ENCODE measurements at places on chromosomes 7 and 10.

- DNase-seq = no peak
Observed at GRCh38 chr7:144391823-144392255, 11.7 kb downstream of the NOBOX start.

DNA sequence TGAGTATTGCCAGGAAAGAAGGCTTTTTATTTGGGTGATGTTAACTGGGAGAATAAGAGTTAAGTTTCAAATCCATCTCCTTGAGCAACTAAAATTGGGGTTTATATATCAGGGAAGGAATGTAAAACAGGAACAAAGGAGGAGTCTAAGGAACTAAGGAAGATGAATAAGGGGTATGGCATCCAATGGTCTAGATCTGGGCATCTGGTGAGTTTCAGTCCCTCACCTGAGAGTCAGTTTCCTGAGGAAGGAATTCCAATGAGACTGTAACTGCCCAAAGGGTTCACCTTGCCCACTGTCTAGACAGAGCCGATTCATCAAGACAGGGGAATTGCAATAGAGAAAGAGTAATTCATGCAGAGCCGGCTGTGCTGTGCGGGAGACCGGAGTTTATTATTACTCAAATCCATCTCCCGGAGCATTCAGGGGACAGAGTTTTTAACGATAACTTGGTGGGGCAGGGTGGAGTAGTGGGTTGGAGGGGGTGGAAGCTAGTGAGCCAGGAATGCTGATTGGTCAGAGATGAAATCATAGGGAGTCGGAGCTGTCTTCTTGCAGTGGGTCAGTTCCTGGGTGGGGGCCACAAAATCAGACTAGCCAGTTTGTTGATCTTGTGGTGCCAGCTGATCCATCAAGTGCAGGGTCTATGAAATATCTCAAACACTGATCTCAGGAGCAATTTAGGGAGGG, 188.3 kb upstream of the STK17A start:
- no peak for DNase-seq

- no peak for DNase-seq
Observed at GRCh38 chr7:127815631-127816145, 163.7 kb downstream of the SND1 start.

- DNase-seq = no peak
Observed at GRCh38 chr7:103521937-103522336, 75.9 kb upstream of the SLC26A5 start.

DNA sequence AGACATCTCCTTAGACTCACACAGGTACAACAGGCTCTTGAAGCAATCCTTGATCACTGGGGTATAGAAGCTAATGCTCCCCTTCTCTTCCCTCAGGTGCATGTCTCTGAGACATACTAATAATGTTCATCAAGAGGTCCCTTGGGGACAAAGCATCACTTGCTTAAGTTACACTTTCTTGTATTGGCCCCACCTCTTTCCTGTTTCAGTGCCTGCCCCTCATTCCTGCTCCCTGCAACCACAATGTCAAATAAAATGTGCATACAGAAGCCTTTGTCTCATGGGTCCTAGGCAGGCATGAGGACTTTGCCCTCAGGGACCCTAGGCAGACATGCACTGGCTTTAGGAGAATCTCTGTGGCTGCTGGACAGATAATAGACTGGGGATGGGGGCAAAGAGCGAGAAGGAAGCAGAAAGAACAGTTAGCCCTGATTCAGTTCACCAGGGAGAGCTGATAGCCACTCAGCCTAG, 175.0 kb upstream of the NPY start:
- no peak for DNase-seq

DNA sequence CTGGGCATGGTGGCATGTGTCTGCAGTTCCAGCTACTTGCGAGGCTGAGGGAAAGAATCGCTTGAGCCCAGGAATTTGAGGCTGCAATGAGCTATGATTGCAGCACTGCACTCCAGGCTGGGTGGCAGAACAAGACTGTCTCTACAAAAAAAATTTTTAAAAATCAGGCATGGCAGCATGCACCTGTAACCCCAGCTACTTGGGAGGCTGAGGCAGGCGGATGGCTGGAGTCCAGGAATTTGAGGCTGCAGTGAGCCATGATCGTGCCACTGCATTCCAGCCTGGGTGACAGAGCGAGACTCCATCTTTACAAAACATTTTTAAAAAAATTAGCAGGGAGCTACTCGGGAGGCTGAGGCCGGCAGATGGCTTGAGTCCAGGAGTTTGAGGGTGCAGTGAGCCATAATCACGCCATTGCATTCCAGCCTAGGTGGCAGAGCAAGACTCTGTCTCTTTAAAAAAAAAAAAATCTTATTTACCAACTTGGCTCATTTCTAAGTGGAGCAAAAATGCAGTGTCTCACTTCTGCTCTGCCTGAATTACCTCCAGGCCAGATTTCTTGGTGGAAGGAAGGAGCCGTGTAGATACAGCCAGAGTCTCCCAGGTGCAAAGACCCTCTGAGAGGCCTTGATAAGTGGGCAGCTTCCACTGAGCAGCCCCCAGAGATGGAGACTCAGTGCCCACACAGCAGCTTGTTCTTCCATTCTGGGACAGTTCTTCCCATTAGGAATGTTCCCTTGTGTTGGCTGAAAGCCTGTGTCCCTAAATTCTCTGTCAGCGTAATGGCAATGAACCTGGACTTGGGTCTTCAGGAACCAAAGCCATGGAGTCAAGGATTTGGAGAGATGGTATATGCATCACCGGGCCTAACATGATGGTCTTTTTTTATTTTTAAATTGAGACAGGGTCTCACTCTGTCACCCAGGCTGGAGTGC, 30.0 kb downstream of the GTF2IRD1 start:
- DNase-seq = no peak

GRCh38 chr10:70458329-70459060, 17.0 kb upstream of the NODAL start:
- DNase-seq = peak; percentile 44

GRCh38 chr7:148963583-148964482, 64.5 kb downstream of the PDIA4 start:
- DNase-seq = no peak

- DNase-seq = no peak
Observed at GRCh38 chr7:35728412-35729060, 33.6 kb upstream of the HERPUD2 start.

GRCh38 chr7:130476297-130477150, 15.4 kb upstream of the MEST start:
- DNase-seq = no peak

DNA sequence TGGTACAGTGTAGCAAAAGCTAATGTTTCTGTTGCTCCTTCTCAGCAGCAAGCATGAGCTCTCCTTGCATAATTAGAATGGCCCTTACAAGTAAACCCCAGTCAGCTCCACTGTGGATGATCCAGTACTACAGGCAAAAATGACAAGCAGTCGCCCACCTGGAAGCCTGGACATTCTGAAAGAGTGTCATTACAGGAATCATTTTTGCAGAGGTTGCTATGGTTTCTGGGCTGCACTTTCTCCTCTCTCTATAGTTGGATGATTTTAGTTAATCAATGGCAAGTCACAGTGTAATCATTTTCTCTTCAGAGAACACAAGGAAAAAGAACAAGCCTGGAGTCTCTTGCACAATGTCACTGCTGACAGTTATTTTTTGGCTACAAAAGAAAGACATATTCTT, 102.9 kb upstream of the MYO3A start:
- DNase-seq = no peak
